ENCODE measurements at places on chromosomes 12 and 14.

DNA sequence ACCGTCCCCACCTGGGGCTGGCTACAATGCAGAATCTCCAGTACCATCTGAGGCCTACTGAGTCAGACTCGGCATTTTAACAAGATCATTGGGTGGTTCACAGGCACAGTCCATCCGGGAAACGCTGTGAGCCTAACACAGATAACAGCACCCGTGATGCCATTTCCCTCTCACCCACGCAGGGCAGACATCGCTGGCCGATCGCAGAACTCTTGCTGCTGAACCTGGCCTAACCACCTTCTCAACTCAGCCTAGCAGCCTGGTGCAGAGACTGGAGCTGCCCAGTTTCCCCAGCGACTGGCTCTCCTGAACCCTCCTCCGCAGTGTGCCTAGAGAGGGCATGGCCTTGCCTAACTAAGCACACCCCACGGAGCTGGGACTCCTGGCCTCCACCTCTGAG, 83.3 kb downstream of the NCOR2 start:
- DNase-seq = no peak

GRCh38 chr14:103074729-103075367, 9.2 kb upstream of the LBHD2 start:
- no peak for DNase-seq

- no peak for DNase-seq
These were observed 9.4 kb downstream of the KRT80 start for GRCh38 chr12:52182384-52182783.

DNA sequence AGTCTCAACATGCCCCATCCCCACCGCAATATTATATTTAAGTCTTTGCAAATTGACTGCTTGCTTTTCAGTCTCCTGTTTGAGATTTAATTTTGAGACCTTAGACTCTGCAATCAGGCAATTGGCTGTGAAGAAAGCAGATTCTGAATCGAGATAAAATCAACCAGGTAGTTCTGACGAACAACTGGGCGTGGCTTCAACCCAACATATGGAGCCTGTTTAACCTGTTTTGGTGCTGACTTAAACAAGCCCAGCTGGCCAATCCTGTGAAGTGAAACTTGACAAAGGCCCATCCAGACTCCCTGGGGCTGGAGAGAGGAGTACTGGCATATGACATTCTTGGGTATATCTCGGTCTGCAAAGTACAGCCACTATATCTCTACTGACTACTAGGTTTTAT, 9.8 kb upstream of the CIPC start:
- peak; percentile 89 for DNase-seq

- no peak for DNase-seq
These were observed 5.8 kb upstream of the NEMF start for GRCh38 chr14:49858383-49858782.

DNA sequence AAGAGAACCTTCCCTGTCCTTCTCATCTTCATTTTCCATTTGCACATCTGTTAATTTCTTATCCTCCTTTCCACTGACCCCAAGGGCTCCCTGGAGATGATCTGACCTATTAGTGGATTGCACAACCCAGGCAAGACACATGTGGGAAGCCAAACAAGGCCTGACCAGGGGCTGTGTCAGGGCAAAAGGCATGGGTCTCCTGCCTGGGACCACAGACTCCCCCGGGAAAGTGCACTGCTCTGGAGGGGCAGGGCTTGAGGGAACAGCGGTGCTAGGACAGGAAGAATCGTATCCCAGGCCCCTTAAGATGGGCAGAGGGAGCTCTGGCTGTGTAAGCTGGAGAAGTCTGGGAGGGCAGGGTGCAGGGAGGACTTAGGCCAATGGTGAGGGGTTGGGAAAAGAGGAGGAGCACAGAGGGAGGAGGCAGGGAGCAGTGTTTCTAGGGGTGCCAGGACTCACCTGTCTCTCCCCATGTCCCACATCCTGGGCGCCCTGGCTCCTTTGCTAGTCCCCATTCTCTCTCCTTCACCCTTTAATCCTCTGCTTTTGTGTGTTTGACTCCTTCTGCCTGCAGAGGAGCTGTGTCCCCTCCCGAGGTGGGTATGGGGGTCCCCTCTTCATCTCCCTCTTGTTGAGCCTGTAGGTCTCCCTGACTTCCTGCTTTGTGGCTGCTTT, 25.3 kb downstream of the PLEKHG3 start:
- no peak for DNase-seq

GRCh38 chr14:76261371-76261811, 109.7 kb downstream of the GPATCH2L start:
- DNase-seq = no peak

GRCh38 chr12:38931461-38931860, 26.1 kb upstream of the CPNE8 start:
- DNase-seq = no peak

DNA sequence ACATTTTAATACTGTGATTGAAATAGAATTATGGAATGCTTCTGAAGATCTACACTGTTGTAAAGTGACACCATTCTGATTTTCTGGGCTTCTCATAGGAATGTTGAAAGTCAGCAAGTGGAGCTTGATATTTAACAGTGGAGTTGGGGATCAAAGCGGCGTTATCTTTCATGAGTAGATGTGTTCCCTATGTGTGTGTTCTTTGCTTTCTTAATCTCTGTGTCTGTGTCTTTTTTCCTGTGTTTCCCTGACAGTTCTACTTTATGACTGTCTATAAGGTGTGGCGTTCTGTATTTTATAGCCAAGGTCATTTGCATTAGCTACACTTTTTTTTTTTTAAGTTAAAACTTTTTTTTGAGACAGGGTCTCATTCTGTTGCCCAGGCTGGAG, 24.7 kb downstream of the SYNE2 start:
- no peak for DNase-seq

DNA sequence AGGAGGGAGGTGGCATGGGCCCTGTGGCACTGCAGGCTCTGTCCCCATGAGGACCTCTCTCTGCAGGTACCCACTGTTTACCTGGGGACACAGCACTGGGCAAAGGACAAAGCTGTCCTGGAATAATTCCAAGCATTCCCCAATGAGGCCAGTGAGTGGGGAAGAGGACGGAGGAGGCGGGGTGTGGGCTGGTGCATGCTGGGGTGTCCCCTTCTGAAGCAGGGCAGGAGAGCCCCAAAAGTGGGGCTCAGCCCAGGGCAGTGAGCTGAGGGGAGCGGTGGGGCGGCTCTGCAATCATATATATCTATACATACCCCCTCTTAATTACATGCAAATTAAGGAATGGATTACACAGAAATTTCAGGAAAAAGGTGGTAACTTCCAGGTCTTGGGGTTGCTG, 315.8 kb downstream of the ADGRD1 start:
- DNase-seq = no peak

- DNase-seq = no peak
These were observed 78.9 kb upstream of the DICER1 start for GRCh38 chr14:95236221-95236620.

GRCh38 chr12:8680533-8680932, 17.3 kb upstream of the RIMKLB start:
- no peak for DNase-seq

DNA sequence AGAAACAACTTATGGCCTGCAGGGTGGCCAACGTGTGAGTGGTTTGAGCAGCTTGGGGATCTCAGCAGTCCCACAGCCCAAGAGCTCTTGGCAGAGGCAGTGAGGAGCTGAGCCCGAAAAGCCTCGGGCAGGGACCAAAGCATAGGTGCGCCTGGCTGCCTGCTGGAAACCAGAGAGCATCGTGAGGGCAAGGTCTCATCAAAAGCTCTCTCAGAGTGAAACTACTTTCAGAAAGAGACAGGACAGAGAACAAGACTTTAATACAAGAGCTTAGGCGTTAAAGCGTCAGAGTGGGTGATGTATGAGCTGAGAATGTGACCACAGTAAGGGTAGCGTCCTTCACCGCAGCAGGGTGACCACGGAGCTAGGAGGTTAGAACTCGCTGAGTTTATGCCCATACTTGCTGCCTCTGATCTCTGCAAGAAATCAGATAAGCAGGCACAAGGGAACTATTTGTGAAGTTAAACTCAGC, 30.8 kb downstream of the LGMN start:
- no peak for DNase-seq

- no peak for DNase-seq
These were observed 55.2 kb downstream of the FOS start for GRCh38 chr14:75333606-75334548.

- DNase-seq = no peak
These were observed 14.7 kb downstream of the NKX2-1 start for GRCh38 chr14:36505181-36505815.

- DNase-seq = no peak
These were observed 92.9 kb downstream of the ARMH4 start for GRCh38 chr14:58059126-58059525.

All from Caco-2 (cell line).